ENCODE measurements at places on chromosomes 13 and 19. TPM values are rescaled to one million over a fixed set of nuclear protein-coding genes. Genes with fewer than 3 reads are reported as not detected.
A peak's percentile ranks its signal among the peaks of the same experiment; 100 is the strongest.

IGFL2 gene
- total RNA-seq: not detected

RDH8 gene
- total RNA-seq: not detected

TTC9B gene
- 0.21 TPM for total RNA-seq

MBD3L4 gene
- total RNA-seq: not detected

SPACA4 gene
- total RNA-seq: not detected

CGB1 gene
- not detected for total RNA-seq

DNA sequence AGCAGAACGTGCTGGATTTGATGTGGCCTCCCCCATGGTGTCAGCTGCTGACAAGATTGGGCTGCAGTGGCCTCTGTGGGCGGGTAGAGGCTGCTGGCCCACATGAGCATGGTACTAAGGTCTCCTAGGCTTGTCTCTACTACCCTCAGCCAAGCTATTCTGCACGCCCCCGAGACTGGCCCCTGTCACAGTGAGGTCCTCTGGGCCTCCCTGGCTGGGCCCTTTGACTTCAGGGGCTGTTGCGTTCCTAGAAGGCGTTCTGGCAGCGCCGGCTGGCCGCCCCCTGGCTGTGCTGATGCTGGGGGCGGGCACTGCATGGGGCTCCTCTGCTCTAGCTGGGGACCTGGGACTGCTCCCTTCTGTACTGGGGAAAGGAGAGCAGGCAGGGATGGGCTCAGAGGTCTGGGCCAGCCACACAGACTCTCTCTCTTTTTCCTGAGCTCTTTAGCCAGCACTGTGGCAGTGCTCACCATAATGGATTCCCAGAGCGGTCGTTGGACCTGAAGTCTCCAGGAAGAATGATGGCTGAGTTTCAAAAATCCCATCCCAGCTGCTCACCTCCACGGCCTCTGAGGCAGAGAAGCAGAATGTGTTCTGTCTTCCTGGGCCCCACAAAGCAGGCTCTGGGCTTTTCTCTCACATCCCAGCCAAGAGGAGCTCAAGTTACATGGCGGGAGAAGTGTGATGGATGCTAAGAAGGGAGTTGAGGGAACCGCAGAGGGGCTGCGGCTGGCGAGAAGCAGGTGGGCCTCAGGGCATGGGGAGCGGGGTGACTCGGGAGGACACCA, 32.3 kb downstream of the TSSK6 start:
- peak; percentile 66 for DNase-seq

DNA sequence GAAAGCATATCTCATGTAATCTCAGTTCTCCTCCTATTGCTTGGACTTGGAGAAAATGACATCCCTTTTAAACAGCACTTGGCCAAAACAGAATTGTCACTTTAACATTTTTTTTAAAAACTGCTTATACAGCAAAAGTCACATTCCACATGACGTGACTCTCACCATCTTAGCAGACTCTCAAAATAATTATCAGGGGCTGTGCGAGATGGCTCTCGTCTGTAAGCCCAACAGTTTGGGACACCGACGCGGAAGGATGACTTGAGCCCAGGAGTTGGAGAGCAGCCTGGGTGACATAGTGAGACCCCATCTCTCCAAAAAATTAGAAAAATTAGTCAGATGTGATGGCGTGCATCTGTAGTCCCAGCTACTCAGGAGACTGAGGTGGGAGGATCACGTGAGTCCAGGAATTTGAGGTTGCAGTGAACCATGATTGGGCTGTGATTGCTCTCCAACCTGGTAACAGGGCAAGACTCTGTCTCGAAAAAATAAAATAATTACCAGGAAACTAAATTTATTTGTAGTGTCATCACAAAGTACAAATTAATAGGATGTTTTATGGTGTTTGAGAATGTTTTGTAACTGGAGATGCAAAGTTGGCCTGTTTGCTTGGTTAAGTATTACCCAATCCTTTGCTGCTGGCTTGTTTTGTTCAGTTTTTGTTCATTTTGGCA, 8.8 kb downstream of the SAFB start:
- DNase-seq: no peak

GRCh38 chr13:40622761-40623160, 43.7 kb downstream of the FOXO1 start:
- no peak for DNase-seq

- DNase-seq: no peak
Observed at GRCh38 chr13:42393573-42394360, 121.8 kb downstream of the AKAP11 start.

DNA sequence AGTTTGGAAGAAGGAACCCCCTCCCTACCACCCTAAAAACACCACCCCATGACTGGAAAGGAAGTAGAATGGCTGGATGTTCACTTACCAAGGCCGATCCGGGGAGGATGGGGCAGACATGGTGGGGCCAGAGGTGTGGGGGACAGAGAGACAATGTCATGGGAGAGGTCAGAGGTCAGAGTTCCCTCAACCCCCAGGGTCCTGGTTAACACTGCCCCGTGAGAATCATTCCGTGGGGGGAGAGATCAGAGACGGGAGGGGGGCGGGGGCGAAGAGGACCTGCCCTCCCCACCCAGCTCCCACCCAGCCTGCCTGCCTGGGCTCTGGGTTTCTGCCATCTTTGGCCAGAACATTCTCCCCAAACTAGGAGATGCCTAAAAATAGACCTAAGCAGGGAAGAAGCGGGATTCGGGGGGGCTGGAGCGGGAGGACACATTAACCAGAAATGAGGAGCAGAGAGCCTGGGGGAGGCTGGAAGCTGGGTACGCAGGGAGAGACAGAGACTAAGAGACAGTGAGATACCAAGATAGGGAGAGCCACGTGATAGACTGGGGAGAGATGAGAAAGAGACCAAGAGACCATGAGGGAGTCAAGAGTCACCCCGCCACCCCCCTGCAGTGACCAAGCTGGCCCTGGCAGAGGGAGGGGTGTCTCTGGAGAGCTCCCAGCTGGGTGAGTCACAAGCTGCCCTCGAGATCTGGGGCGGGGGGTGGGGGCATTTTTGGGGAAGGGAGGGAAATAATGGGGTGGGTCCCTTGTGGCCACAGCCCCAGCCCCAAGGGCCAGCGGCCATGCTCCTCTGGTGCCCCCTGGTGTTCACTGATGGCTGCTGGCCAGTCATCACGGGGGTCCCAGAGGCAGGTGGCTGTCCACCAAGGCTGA, 6.1 kb upstream of the KANK2 start:
- peak; percentile 79 for DNase-seq

DNA sequence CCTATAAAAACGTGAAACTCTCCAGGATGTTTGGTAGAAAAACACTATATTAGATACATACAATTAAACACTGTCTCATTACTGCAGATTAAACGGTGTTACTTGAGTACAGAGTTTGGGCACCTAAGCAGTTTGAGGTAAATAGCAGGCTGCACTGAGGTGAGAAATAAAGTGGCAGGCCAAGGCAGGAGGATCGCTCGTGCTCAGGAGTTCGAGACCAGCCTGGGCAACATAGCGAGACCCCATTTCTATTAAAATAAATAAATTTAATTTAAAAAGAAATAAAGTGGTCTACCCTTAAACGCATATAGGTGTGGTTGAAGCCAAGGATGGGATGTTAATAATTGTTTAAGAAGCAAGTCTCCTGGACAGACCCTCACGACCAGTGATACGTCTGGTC, 1.2 kb downstream of the PSPC1 start:
- no peak for DNase-seq

GRCh38 chr13:95117092-95117491, 184.2 kb downstream of the ABCC4 start:
- no peak for DNase-seq

DNA sequence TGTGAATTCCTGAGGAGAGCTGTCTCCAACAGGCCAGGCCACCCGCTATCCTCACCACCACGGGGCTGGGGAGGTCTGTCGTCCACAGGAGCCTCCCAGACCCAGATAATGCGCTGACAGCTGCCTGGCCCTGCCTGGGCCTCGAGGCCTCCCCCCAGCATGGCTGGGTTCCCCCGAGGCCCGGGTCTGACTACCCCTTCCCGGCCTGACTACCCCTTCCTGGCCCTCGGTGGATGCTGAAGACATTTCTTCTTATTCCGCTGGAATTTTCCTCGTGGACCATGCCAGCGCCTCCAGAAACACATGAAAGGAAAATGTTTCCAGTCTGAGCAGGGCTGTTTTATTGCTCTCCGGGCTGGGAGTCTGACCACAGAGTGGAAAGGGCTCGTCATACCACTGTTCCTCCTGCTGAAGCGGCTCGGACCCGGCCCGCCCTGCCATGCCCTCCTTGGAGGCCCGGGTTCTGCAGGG, 16.8 kb upstream of the COMP start:
- no peak for DNase-seq
